Activated gamma-delta T cell (primary cell): ENCODE measurements at places on chromosomes 7 and 10.

GRCh38 chr10:68208424-68209042, 23.4 kb downstream of the ATOH7 start:
- DNase-seq = no peak

GRCh38 chr7:122412883-122413282, 108.3 kb upstream of the FEZF1 start:
- DNase-seq = no peak

GRCh38 chr7:43791-44540, 148.4 kb upstream of the FAM20C start:
- no peak for DNase-seq

DNA sequence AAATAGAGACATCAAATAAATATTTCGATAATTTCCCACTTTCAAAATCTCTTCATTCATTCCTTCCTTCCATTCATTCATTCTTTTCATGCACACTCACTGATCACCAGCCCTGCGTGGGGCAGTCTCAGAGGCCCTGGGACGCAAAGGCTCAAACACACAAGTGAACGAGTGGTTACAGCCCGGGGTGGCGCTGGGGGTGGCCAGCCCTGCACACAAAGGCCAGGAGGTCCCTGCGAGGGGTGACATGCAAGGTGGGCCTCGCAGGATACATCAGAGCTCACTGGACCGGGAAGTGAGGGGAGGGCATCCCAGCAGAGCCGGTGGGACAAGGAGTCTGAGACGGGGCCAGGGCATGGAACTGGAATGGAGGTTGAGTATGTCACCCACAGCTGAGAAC, 29.9 kb upstream of the TTYH3 start:
- DNase-seq = no peak

DNA sequence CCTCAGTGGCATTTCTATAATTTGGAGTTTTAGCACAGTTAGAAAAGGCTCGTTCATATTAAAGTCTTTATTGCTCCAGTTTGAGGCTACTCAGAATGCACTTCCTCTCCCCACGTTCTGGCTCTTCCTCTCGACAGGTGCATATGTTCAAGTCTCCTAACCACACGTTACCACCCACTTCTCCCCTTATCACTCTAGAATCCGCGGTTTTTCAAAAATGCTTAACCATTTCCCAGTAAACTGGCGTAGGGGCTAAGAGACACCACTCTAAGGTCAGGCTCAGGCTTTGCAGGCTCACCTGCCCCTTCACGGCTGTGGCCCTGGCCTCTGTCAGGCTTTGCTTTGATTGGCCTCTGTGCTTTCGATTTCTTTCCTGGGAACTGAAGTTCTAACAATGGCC, 383.6 kb downstream of the GLRX3 start:
- DNase-seq = no peak

GRCh38 chr7:90903841-90904240, 307.7 kb downstream of the CDK14 start:
- no peak for DNase-seq

DNA sequence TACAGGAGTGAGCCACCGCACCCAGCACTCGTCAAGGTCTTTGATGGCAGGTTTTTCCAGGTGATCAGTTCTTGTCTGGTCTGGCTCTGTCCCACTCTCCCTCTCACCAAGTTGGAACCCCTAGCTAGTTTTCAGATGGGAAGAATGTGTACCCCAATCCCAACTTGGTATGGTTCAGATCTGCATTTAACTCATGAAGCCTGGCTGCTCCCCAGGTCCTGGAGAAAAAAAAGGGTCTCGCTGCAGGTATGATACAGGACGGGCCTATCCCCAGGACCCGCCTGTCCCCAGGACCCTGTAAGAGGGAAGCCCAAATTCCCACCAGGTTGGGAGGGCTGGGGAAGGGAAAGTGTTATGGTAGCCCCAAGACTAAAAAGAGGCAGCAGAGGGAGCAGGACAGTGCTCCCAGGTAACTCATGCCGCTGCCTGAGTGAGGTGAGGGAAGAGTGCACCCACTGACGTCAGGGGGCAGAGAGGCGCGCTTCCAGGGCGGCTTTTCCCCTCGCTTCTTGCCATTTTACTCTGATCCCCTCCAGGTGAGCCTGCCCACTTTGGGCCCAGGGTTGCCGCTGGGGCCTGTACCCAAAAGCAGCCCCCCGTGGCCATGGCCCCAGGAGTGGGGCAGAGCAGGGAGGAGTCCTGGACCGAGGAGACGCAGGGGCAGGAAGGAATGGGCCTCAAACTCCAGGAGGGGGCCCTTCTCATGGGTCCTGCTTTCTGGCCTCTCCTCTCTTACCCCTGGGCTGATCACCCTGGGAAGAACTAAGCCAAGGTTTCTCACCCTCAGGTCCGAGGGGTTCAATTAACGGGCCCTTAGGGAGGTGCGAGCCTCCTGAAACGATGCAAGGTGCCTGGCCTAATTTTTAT, 36.4 kb upstream of the SRRM3 start:
- no peak for DNase-seq

DNA sequence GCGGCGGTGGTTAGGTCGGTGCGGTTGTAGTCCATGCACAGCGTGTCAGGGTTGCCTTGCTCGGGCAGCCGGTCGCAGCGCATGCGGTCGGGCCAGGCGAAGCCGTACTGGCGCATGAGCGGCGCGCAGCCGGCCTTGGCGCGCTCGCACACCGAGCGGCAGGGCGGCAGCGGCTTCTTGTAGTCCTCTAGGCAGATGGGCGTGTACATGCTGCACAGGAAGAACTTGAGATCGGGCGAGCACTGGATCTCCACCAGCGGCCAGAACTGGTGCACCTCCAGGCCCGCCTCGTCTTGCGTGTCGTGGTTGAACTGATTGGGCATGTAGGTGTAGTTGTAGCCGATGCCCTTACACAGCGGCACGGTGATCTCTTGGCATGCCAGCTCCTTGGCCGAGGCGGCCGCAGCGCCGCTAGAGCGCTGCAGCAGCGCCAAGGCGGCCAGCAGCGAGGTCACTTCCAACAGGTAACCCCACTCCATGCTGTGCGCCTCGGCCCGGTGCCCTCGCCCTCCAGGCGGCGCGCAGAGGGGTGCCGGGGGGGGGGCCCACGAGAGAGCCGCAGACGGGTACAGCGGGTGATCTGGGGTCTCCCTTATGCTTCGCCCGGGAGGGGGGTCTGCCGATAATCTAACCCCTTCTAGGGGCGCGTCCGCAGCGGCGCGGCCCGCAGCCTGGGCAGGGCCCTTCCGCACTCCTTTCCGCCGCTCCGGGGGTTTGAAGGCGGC, 983 bp downstream of the FZD8 start:
- peak; percentile 17 for DNase-seq

DNA sequence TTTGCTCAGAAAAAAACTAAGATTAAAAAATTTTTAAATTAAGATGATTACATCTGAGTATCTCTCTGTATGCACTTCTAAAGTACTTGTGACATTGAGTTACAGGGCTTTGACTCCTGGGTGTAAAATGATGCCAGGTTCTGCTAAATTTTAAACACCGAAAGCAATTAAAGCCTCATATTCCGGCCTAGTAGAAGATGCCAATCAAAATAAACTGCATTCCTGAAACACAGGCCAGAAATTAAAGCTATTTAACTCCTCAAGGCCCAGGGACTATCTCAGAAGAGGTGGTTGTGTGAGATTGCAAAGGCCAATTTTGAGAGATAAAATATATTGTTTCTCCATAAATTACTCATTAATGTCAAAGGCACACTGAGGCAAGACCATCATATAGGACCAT, 388.3 kb downstream of the KIF20B start:
- DNase-seq = no peak

DNA sequence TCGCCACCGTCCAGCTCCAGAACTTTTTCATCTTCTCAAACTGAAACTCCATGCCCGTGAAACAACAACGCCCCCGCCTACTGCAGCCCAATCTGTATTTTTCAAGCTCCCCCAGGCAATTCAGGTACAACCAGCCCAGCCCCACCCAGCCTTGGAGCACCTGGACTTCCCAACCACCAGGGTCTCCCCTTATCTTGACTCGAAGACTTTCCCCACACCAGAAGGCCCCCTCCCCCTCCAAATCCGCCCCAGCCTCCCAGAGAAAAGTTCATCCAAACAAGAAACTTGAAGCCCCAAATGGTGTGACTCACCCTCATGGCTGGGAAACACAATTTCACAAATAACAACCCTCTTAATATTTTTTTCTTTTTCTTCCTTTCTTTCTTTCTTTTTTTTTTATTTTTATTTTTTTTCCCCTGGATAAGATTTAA, 10.6 kb downstream of the ZCCHC24 start:
- no peak for DNase-seq

DNA sequence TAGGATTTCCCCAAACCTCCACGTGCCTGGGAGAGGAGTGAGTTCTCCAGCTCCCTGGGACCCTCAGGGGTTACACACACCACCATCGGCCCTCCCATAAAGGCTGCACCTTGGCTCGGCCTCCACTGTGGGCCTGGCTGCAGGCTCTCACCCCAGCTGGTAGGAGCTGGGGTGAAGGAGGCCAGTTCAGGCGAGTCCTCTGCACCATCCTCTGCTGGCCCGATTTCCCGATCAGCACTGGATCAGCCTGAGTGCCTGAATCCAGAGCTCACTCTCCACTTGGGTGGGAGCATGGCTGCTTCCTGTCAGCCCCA, 115.1 kb upstream of the RET start:
- DNase-seq = no peak

- no peak for DNase-seq
These were observed 199.9 kb upstream of the GNAI1 start for GRCh38 chr7:79934727-79935126.

DNA sequence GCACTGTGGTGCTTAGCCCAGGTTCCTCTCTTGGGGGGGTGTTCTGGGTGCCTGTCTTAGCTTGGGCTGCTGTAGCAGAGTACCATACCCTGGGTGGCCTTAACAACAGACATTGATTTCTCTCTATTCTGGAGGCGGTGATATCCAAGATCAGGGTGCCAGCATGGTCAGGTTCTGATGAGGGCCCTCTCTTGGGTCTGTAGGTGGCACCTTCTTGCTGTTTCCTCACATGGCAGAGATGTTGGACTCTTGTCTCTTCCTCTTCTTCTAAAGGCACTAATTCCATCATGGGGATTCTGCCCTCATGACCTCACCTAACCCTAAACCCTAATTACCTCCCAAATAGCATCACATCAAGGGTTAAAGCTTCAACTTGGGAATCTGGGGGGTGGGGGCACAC, 19.9 kb upstream of the CRHR2 start:
- DNase-seq = no peak

DNA sequence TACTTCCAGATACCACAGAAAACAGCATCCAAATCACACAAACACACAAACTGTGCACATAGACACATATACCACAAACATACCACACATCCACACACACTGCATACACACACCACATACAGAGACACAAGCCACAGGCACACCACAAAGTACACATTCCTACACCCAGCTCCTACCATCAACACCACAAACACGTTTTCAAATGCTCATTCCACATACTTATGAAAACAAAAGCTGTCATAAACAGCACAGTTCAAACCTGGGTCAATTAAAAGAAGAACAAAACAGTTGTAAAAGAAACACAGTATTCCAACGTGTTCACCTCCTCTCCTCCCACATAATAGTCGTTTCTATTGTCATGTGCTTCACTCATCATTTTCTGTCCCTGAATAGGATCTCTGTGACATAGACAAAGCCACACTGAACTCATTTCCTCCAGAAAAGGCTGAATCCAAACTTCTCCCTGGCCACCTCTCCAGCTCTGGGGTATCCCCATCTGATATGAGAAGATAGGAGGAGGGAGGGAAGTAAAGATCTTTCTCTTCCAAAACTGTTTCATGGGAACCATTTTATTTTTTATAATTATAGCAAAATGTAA, 89.2 kb downstream of the CXCL12 start:
- no peak for DNase-seq

DNA sequence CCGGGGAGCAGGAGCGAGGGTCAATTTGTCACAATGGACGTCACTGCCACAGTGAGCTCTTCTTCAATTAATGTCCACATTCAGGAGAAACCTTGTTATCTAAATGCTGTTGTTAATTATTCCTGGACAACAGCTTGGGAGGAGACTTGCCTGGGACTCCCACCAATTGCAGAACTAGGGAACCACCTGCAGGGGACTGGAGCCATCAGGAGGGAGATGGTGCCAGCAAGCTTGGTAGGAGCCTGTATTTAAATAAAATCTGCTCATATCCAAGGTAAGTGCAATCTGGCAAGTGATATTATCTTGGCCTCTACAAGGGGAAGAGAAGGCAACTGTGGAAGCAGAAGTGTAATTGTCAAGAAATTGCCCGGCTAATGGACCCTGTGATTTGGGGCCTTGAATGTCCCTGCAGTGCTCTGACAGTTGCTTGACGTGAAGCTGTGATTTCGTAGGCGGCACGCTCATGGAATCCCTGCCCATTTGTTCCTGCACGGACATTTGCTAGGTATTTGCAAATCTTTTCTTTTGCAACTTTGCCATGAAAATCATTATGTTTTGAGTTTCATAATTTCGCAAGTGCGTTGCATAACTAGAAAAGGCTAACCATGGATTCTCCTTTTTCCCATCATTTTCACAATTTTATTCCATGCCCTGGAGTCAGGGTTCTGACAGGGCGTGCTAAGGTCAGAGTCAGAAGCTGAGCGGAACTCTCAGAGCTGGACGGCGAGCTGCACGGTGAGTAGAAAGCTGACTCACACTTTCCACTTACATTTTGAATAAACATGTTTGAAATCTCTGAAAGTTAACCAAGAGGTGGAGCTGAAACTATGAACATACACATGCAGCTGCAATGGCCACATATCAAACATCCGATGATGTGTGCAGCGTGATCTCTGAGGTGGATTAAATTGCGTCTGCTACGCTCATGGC, 84.9 kb upstream of the TCERG1L start:
- DNase-seq = no peak

DNA sequence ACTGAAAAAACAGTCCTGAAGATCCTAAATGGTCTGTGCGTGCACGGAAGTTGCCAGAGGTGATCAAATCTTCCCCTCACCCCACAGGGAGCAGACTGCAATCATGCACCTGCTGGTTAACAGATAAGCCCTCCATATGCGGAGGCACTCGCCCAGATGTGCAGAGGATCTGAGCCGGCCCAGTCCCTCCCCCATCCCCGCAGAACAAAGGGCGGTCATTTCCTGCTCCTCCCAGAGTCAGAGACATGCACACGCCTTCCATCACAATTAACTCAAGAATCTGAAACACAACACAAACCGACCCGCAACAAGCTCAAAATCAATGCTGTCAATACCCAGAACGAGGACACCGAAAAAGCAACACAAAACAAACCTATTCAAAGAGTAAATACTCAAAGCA, 24.2 kb downstream of the CRTAC1 start:
- DNase-seq = no peak
